ENCODE measurements at places on chromosomes 3 and 15. TPM values are rescaled to one million over a fixed set of nuclear protein-coding genes. Genes with fewer than 3 reads are reported as not detected.

- DNase-seq, result no peak
- H3K4me3 ChIP-seq, result no peak overlapping the region
- no peaks in the 10 kb centered on the region for H3K36me3 ChIP-seq
- H3K27ac ChIP-seq, result no peak overlapping the region
- H3K27me3 ChIP-seq, result peaks cover 21% of the 10 kb centered on the region
Measured at GRCh38 chr3:55647063-55647462, 160.0 kb upstream of the WNT5A start.

Gene ARHGEF3
- total RNA-seq, result 22.7 TPM

DNA sequence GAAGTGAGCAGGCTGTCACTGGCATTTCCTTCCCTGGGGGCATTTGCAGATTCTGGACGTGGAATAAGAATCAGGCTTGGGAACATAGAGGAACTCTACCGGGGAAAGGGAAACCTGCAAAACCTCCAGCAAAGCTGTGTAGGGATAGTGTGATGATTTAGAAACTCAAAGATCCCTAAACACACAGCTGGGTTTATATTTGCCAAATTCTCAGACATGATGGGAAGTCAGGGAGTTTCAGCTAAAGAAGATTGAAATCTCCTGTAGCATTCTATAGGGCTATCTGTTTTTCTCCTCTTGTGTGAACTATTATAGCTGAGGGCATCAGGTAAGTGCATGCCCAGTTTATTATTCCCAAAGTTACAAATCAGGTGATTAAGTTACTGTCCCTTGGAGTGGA is 9.2 kb upstream of the CLEC3B start:
- no peak for DNase-seq
- H3K4me3 ChIP-seq, result no peak overlapping the region
- H3K4me1 ChIP-seq, result peaks cover 13% of the 10 kb centered on the region
- H3K36me3 ChIP-seq, result peaks cover 8% of the 10 kb centered on the region
- no peak overlapping the region for H3K27ac ChIP-seq

DNA sequence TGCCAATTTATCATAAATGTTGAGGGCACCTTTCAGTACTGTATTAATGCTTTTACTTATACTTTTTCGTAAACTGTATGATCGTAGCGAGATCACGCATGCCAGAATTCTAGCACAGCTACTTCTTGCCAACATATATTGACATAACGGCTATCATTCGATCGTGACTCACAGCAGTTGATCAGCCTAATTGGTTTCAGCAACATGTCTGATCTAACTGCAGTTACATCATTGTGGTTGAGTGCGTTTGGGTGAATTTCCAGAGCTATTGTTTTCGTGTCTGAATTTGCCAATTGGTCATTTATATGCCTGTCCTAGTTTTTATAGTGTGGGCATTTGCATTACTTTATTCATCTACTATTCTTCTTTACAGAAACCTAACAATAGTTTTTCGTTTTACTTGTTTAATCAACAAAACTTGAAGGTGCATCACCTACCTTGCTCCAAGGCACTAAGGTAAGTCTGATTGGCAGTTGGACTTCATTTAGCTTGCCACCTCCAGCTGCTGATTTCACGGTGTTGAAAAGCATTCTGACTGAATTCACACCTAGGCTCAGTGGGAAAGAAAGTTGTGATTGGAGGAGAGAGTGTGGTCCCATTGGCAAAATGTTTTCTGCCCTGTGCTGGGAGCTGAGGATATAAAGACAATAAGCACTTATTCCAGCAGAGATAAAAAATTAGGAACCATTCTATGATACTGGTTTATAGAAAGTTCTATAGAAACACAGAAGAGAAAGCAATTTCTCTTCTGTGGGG is 120.9 kb upstream of the RGMA start:
- H3K27me3 ChIP-seq, result no peaks in the 10 kb centered on the region
- H3K4me1 ChIP-seq, result no peaks in the 10 kb centered on the region
- DNase-seq, result no peak
- no peaks in the 10 kb centered on the region for H3K36me3 ChIP-seq
- H3K27ac ChIP-seq, result no peak overlapping the region
- H3K4me3 ChIP-seq, result no peak overlapping the region

GRCh38 chr3:42790714-42791229 is 13.5 kb downstream of the HIGD1A start:
- peaks cover 19% of the 10 kb centered on the region for H3K36me3 ChIP-seq
- no peak overlapping the region for H3K27ac ChIP-seq
- DNase-seq, result no peak
- H3K4me1 ChIP-seq, result no peaks in the 10 kb centered on the region
- no peak overlapping the region for H3K4me3 ChIP-seq
- no peaks in the 10 kb centered on the region for H3K27me3 ChIP-seq

DNA sequence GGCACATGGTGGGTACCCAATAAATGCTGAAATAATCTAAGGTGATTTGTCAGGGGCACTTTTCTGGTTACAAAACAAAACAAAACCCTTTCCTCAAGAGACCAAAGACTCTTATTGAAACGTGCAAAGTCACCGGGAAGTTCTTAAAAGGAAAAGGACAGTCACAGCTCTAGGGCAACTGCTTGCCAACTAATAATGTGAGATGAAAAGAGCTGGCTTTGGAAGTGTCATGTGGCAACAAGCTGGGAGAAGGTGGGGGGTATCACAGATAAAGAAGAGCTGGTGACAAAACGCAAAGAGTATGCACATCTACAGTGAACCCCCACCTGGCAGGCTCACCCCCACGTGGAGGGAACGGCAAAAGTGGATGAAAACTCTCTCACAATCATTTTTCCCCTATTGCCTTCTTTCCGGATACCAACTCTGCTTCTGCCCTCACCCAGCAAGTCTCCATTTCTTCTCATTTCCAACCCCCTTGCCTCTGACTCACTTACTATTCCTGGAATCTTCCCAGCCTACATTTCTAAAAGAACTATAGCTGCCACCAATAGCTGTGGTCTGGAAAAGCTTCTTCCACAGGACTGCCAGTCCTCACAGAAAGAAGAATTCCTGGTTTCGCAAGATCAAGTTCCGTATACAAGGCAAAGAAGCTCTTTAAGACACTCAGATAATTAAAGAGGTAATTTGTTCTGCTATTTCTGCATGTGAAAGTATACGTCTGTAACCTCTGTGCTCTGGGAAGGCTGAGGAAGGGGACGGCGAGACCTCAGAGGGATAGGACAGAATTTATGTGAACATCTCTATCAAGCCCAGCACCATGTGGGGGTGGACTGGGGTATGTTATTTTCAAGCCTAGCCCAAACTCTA is 21.8 kb upstream of the ANPEP start:
- H3K4me3 ChIP-seq, result peak overlapping the region; percentile 56
- peak; percentile 92 for DNase-seq
- H3K4me1 ChIP-seq, result peaks cover 29% of the 10 kb centered on the region
- no peaks in the 10 kb centered on the region for H3K27me3 ChIP-seq

Gene C3orf20
- under 0.01 TPM for total RNA-seq

- no peak overlapping the region for H3K4me3 ChIP-seq
- no peaks in the 10 kb centered on the region for H3K4me1 ChIP-seq
- peaks cover 23% of the 10 kb centered on the region for H3K27me3 ChIP-seq
Measured at GRCh38 chr3:11021611-11022011, 29.1 kb downstream of the SLC6A1 start.

Gene GOLGA6L10
- 1.4 TPM for total RNA-seq

- H3K36me3 ChIP-seq, result no peaks in the 10 kb centered on the region
- H3K27me3 ChIP-seq, result no peaks in the 10 kb centered on the region
- no peak for DNase-seq
- no peak overlapping the region for H3K27ac ChIP-seq
- no peaks in the 10 kb centered on the region for H3K4me1 ChIP-seq
Measured at GRCh38 chr3:24628523-24629258, 134.0 kb upstream of the THRB start.

Gene ATP10A
- 32.9 TPM for total RNA-seq

DNA sequence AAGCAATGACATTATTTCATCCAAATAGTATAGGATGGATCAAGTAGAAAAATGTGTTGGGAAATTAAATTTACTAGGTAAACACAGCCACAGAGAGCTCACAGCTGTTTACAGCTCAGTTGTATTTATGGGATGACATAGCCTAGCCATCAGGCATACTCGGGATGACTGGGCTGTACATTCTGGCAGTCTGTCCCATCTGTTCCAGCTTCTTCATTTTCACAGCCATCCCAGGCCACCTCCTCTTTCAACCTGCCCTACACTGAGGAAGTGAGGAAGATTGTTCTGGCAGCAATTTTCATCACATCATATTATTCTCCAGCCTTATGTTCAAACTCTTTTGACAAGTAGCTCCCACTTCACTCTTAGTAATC is 98.4 kb upstream of the PFN2 start:
- H3K27me3 ChIP-seq, result no peaks in the 10 kb centered on the region
- no peak overlapping the region for H3K4me3 ChIP-seq
- peaks cover 17% of the 10 kb centered on the region for H3K4me1 ChIP-seq
- H3K36me3 ChIP-seq, result no peaks in the 10 kb centered on the region
- DNase-seq, result no peak

DNA sequence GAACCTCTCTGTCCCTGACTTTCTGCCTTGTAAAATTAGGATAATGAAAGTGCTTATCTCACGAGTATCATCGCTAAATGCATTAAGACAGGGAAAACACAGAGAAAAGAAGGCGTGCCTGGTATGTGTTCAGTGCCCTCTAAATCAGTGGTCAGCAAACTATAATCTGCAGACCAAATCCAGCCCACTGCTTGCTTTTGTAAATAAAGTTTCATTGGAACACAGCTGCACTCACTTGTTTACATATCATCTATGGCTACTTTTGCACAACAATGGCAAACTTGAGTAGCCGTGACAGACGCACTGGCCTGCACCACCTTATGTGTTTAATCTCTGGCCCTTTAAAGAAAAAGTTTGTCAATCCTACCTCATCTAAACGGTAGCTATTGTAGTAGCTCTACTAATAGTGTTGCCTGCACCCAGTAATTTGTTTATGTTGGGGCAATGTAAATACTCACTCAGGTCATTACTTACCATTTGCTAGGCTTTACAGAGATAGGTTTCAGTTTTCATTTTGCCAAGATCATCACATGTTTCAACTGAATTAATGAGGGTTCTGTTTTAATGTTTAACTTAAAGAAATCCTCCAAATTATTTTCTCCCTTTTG is 229.4 kb downstream of the FEZF2 start:
- H3K36me3 ChIP-seq, result no peaks in the 10 kb centered on the region
- no peaks in the 10 kb centered on the region for H3K27me3 ChIP-seq

Gene DCLK3
- under 0.01 TPM for total RNA-seq

DNA sequence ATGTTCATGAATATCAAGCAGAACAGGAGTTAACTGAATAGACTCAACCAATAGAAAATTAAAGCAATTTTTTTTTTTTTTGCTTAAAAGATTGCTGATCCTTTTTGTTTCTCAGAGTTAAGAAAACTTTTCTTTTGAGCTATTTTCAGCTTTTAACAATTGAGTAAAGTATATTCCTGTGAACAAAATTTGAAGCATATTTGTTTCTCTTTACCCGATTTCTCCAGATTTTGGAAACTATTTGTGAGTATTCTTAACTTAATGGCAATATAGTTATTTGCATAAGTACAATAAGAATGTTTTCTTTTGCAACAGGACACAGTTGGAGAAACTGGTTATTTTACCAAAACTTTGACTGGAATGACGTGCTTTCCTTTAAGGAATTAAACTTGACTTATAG is 53.4 kb upstream of the C15orf39 start:
- no peak for DNase-seq
- no peak overlapping the region for H3K4me3 ChIP-seq
- H3K4me1 ChIP-seq, result peaks cover 3% of the 10 kb centered on the region

GRCh38 chr3:66267031-66267430 is 46.2 kb downstream of the SLC25A26 start:
- H3K4me1 ChIP-seq, result no peaks in the 10 kb centered on the region
- no peak overlapping the region for H3K27ac ChIP-seq
- no peak for DNase-seq

Gene DUOXA2
- not detected for total RNA-seq

DNA sequence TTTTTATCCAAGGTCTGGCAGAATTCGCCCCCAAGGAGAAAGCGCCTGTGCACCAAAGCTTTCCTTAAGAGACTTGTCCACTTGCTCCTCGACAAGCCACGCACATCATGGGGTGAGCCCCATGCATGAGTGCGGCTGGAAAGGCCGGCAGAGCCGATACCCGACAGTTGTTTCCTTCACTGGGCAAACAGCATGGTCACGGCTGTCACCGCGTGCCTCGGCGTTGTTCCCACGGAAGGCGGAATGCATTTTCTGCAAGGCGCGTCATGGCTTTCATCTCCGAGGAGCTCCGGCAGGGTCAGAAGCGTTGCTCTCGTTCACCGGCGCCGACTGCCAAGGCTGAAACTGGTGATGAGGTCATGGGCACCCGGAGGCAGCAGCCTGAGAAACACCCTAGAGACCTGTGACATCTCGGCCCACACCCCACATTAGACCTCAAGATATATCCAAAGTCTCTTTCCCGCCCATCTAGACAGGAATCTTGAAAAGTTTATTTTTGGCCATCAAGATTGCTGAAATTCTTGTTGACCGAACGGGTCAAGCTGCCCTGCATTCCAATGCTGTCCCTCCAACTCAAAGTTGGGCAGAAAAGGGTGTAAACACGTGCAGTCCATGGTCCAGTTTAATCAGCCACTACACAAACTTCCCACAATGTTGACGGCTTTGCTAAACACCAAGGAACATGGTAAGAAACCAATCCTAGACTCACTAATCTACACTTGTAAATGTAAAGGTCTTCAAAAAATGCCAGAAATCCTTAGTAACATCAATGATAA is 604 bp upstream of the TJP1 start:
- peaks cover 31% of the 10 kb centered on the region for H3K4me1 ChIP-seq
- no peaks in the 10 kb centered on the region for H3K36me3 ChIP-seq
- DNase-seq, result peak; percentile 77
- H3K4me3 ChIP-seq, result peak overlapping the region; percentile 86
- H3K27ac ChIP-seq, result peak overlapping the region; percentile 95

GRCh38 chr3:111236836-111237713 is 165.5 kb downstream of the NECTIN3 start:
- H3K36me3 ChIP-seq, result no peaks in the 10 kb centered on the region
- peaks cover 6% of the 10 kb centered on the region for H3K4me1 ChIP-seq
- peak; percentile 85 for DNase-seq
- no peaks in the 10 kb centered on the region for H3K27me3 ChIP-seq
- no peak overlapping the region for H3K4me3 ChIP-seq

Gene KLHL6
- under 0.01 TPM for total RNA-seq

DNA sequence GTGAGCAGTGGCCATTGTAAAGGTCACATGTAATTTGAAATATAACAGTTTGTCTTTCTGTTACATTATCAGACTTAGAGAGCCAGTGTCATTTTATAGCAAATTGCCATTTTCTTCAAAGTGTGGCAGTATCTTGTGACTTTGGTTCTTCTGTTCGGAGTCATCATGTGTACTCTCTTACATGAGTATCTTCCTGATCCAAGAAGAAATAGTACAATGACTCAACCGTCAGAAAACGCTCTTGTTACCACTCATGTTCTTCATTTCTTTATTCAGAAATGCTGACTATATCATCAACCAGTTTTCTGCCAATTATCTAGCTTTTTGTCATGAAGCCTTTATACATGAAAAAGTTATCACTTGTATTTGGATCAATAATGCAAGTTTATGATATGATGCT is 93.6 kb upstream of the CGNL1 start:
- peaks cover 10% of the 10 kb centered on the region for H3K36me3 ChIP-seq
- peaks cover 4% of the 10 kb centered on the region for H3K4me1 ChIP-seq
- H3K4me3 ChIP-seq, result no peak overlapping the region
- H3K27me3 ChIP-seq, result no peaks in the 10 kb centered on the region
- no peak for DNase-seq
- no peak overlapping the region for H3K27ac ChIP-seq

GRCh38 chr15:31831596-31831995 is 198.7 kb upstream of the CHRNA7 start:
- H3K27ac ChIP-seq, result no peak overlapping the region
- H3K4me1 ChIP-seq, result no peaks in the 10 kb centered on the region
- H3K4me3 ChIP-seq, result no peak overlapping the region
- H3K27me3 ChIP-seq, result no peaks in the 10 kb centered on the region

GRCh38 chr3:127289706-127290575 is 2.1 kb upstream of the PRR20G start:
- H3K4me1 ChIP-seq, result no peaks in the 10 kb centered on the region
- DNase-seq, result no peak
- no peak overlapping the region for H3K27ac ChIP-seq
- no peaks in the 10 kb centered on the region for H3K36me3 ChIP-seq
- H3K27me3 ChIP-seq, result peaks cover 9% of the 10 kb centered on the region
- no peak overlapping the region for H3K4me3 ChIP-seq
